Ammon's horn (tissue), 1 donor: ENCODE measurements at places on chromosomes 6 and 20.
A peak's percentile ranks its signal among the peaks of the same experiment; 100 is the strongest.

GRCh38 chr20:40797425-40797824 lies 108.4 kb upstream of the MAFB start:
- DNase-seq = no peak

DNA sequence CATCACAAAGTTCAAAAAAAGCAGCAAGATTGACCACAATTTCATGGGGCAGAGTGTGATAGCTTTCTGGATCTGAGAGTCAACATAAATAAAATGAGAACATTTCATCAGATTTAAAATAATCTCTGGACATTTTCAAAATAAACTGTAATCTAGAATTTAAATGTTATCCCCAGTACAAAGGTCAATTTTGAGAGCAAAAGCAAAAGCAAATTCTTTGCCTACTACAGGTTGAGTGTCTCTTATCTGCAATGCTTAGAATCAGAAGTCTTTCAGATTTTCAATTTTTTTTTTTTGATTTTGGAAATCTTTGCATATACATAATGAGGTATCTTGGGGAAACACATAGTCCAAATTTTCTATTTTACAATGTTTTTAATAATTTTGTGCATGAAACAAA lies 67.6 kb upstream of the LYRM2 start:
- DNase-seq = no peak

- no peak for DNase-seq
Observed at GRCh38 chr20:48295966-48296421, 510.7 kb upstream of the SULF2 start.

- DNase-seq = no peak
Observed at GRCh38 chr6:62059901-62060300, 226.1 kb downstream of the KHDRBS2 start.

GRCh38 chr20:53001498-53002301 lies 29.5 kb downstream of the TSHZ2 start:
- no peak for DNase-seq

GRCh38 chr6:111605100-111605751 lies 452 bp downstream of the TRAF3IP2 start:
- DNase-seq = peak; percentile 73

GRCh38 chr20:46720019-46720418 lies 10.6 kb downstream of the SLC2A10 start:
- no peak for DNase-seq

DNA sequence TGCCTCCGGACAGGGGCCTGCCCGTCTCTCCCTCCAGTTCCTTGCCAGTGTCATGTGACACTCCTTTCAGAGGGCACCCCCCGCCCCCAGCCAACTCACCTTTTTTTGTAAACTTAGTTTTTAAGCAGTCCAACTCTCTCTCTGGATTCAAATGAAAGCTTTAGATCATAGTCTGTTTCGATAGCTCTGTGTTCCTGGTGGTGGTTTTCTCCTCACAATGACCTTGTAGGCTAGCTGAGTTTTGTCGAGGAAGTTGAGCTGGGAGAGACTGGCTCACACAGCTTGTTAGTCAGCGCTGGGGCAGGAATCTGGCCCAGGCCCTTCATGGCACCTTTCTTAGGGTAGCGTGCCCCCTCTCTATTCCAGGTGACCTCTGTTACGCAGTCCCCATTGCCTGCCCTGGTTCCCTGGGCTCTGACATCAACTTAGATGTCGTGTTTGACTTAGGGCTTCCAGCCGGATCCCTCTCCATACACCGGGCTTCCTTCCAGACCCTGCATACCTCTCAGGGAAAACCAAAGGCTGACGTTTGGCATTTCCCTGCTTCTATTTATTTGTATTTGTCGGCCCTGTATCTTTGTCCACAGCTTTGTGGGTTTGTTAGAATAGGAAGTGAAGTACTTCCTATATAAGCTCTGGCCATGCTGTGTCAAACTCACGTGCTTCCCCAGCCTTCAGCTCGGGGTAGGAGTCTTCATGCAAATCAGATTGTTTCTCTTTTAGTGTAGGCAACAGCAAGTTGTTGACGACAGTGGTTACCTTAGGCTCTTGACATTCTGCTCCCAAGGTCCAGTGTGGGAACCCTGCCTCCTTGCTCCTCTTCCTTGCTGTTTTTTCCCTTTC lies 12.7 kb downstream of the IGF2R start:
- no peak for DNase-seq

DNA sequence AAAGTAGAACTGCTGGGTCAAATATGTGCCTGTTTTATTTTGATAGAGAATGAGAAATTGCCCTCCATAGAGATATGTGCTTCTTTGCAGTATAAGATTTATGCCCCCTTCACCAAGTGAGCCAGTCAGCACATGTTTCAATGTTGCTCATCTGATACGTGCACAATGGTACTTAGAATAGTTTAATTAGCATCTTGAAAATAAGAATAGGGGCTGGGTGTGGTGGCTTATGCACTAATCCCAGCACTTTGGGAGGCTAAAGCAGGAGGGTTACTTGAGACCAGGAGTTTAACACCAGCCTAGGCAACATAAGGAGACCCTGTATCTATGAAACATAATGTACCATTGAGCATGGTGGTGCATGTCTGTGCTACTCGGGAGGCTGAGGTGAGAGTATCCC lies 20.3 kb upstream of the C20orf204 start:
- DNase-seq = no peak

- no peak for DNase-seq
Observed at GRCh38 chr20:58749098-58749769, 56.6 kb downstream of the NPEPL1 start.

DNA sequence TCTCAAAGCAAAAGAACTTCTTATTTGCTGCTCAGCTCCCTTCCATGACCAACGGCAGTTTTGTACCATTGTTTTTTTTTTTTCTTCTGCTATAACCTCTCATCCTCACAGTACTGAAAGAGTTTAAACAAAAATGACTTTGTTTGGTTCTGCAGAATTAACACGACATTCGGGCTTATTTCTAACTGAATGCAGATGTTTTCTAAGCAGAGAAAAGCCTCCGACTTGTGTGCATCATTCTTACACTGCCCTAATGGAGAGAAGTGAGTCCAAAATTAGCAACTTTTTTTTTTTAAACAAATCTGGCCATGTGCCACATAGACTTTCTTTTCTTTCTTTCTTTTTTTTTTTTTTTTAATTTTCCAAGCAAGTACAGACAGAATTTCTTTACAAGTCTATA lies 382.7 kb downstream of the HDGFL1 start:
- no peak for DNase-seq

GRCh38 chr6:161137839-161138542 lies 135.9 kb downstream of the AGPAT4 start:
- DNase-seq = peak; percentile 41

DNA sequence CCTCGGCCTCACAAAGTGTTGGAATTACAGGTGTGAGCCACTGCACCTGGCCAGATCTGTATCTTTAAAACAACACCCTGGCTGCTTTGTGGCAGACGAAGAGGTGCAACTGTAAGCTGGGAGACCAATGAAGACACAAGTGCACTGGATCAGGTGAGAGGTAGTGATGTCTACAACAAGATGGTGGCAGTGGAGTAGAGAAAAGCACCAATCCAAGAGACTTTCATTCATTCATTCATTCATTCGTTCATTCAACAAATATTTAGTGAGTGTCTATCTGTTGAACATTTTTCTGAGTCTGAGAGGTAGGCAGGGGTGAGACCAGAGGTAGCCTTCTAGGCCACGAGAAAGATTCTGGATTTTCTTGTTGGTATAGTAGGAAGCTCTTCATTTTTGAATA lies 36.9 kb upstream of the TTPAL start:
- no peak for DNase-seq

- DNase-seq = no peak
Observed at GRCh38 chr20:50325651-50326050, 135.0 kb downstream of the CEBPB start.

- DNase-seq = no peak
Observed at GRCh38 chr6:155303361-155303870, 10.9 kb downstream of the TFB1M start.

DNA sequence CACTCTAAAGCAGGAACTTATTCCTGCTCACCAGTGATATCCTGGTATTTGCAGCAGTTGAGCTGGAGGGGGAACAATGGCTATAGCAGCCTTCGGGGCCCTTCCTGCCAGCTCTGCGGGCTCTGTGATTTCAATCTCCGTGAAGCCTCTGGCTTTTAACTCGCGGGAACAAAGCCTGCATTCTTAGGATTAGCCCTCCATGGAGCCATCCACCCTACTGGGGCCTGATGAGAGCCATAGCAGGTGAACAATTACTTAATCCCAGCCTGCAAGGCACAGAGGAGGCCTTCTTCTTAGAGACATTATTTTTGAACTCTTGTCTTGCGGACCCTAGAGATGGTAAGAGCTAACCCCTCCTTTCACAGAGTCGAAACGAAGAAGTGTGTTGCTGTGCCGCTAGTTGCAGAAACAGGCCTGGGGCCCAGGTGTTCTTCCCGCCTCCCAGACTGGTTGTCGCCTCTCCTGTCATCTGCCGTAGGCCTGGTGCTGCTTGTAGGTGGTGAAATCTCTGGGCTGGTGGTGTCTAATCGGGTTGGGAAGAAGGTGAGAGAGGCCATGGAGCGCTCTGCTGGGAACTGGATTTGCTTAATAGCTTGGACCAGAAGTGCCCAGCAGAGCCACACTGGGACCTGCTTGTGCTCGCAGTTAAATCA lies 9.7 kb downstream of the GHRH start:
- no peak for DNase-seq

DNA sequence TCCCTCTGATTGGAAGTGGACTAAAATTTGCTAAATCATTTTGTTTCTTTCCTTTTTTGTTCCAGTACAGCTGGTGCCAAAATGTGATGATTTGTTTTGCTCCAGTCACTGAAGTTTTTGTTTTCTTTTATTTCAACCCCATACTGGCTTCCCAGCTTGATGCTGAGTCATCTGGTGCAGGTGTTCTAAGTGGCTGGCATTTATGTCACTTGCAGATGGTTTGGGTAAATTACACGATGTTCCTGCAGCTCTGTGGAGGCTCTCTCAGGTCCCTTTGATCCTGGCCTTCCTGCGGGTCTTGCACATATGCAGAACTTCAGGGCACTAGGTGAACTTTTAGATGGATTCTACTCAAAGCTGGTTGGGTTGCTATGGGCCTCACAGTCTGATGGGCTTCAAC lies 577.7 kb downstream of the HAO1 start:
- DNase-seq = peak; percentile 3

GRCh38 chr20:40275738-40276137 lies 413.3 kb downstream of the MAFB start:
- no peak for DNase-seq

GRCh38 chr20:50522053-50522674 lies 12.0 kb downstream of the PTPN1 start:
- no peak for DNase-seq

- no peak for DNase-seq
Observed at GRCh38 chr6:137914530-137915193, 47.6 kb downstream of the TNFAIP3 start.

- no peak for DNase-seq
Observed at GRCh38 chr6:155389130-155389529, 66.5 kb downstream of the NOX3 start.

- DNase-seq = no peak
Observed at GRCh38 chr6:1715336-1715735, 105.6 kb downstream of the FOXC1 start.

GRCh38 chr6:150702675-150703074 lies 103.0 kb downstream of the PLEKHG1 start:
- DNase-seq = peak; percentile 63

GRCh38 chr6:131255434-131255833 lies 120.2 kb downstream of the AKAP7 start:
- no peak for DNase-seq

DNA sequence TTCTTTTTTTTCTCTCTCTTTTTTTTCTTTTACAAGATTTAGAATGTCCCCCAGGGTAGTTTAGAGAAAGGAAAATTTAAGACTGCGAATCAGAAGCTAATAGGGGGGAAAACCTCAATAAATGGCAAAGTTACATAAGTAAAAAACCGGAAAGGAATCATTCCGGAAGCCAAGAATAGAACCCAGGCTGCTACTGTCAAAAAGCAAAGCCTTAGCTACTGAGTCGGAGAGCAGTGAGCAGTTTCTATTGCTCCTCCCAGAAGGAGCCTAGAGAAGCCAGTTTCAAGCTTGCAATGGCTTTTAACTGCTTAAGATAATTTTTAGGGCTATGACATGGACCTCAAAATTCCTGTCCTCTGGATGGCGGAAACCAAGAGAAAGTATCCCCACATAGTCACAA lies 31.6 kb downstream of the SAMD5 start:
- DNase-seq = no peak

DNA sequence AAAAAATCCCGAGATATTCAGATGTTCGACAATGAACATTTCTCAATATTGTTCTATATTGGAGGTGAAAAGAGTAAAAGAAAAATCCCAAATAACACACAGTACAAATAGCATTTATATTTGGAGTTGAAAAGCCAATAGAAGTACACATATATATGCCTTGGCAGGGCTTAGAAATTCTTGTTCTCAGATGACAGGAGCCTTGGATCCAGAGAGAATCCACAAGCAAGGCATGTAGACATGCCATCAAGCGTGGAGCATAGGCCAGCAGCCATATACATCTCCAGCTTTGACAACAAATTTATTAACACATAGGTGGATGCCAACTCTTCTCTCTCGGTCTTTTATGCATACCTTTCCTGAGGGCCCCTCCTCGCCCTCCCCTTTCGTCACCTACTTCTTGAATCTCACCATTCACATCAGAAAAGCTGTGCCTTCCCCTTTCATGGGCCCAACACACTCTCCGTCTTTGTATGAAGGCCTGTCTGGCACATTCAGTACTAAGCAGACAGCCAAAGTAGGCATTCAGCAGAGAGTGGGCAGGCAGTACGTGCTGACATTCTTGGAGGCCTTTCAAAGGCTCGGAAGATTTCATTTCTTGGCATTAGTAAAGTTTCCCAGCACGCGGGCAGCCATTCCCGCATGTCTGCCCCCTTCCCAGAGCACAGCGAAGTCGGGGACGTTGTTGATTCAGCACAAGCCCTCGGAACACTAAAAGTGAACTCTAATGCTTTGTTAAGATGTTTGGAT lies 18.2 kb downstream of the NEDD9 start:
- DNase-seq = peak; percentile 68

DNA sequence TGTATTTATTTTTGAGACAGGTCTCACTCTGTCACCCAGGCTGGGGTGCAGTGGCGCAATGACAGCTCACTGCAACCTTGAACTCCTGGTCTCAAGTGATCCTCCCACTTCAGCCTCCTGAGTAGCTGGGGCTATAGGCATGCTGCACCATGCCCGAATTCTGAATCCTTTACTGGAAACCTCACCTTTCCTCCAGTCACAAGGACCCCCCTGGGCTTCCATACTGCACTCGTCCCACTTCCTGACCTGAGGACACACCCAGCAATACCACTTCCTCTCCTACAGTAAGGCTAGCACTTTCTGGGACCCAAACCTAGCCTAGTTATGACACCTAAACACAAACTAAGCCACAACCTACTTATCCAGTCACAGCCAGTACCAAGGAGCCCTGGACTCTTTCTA lies 68.2 kb downstream of the FAM217A start:
- no peak for DNase-seq

DNA sequence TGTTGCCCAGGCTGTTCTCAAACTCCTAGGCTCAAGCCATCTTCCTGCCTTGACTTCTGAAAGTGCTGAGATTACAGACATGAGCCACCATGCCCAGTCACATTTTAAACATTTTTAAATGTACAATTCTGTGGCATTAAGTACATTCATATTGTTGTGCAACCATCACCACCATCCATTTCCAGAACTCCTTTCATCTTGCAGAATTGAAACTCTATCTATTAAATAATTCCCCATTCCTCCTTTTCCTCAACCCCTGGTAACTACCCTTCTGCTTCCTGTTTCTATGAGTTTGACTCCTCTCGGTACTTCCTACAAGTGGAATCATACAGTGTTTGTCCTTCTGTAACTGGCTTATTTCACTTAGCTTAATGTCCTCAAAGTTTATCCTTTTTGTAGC lies 103.8 kb upstream of the NAA20 start:
- no peak for DNase-seq
